ENCODE measurements at places on chromosomes 4 and X.

DNA sequence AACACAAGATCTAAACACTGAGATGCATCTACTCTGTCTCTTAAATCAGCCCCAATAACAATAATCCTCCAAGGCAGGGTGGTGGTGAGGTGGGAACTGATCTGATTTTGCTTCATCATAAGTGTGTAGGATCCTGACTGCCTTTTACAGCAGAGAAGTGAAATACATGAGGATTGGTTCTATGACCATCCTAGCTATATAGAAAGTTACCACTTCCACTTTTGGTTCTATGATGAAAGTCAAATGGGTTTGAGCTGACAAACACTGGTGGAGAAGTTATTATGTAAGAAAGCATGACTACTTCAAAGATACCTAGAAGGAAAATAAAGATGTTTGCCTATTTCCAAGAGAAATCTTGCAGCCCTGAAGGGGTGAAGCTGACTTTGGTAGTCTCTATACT, 181.6 kb downstream of the NKX6-1 start:
- no peak for DNase-seq

GRCh38 chr4:37682701-37683401, 3.3 kb downstream of the RELL1 start:
- DNase-seq: no peak

DNA sequence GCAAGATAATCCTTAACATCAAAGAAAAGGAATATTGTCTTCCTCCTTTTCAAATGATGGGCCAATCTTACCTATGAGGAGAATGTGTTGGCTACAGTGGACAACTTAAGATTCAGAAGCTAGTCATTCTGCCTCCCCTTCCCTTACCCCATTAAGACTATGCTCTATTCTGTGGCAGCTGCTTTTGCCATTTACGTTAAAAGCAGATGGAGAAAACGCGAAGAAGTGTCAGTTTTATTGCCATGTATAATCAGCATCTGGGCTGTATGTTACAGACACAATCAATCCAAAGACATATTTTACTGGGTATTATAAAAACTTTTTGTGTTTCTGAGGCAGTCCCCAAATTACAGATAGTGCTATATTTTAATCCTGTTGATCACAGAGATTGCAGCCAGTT, 196.1 kb upstream of the PACRGL start:
- no peak for DNase-seq

DNA sequence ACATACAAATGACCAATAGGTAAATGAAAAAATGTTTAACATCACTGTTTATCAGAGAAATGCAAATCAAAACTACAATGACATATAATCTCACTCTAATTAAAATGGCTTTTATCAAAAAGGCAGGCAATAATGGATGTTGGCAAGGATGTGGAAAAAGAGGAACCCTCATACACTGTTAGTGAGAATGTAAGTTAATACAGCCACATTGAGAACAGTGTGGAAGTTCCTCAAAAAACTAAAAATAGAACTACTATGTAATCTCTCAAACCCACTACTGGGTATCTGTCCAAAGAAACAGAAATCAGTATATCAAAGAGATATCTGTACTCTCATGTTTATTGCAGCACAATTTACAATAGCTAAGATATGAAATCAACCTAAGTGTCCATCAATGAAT, 165.9 kb upstream of the HHIP start:
- DNase-seq: no peak

GRCh38 chr4:143224255-143224654, 39.5 kb downstream of the USP38 start:
- DNase-seq: no peak

DNA sequence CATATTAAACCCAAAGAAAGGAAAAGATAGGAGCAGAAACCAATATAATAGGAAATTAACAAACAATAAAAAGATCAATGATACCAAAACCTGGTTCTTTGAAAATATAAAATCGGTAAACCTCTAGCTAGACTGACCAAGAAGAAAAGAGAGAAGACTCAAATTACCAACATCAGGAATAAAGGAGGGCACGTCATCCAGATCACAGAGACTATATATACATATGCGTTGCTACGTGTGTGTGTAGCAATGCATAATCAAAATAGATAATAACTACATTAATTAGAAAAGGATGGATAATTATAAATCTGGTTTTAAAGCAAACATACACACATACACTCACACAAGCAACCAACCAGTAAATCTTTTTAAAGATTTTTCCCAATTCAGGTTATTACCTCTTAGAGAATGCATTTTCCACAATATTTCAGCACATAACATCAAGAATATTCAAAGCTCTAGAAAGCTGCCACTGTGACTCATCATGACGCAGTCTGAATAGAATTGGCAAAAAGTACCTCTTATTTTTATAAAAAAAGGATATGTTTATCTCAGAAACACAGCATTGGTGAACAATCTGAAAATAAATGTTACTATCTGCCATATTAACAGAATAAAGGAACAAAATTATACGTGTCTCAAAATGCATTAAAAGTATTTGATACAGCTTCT, 41.4 kb upstream of the USP9X start:
- DNase-seq: no peak

- DNase-seq: no peak
These were observed 61.6 kb downstream of the PTCHD1 start for GRCh38 chrX:23396263-23396662.

DNA sequence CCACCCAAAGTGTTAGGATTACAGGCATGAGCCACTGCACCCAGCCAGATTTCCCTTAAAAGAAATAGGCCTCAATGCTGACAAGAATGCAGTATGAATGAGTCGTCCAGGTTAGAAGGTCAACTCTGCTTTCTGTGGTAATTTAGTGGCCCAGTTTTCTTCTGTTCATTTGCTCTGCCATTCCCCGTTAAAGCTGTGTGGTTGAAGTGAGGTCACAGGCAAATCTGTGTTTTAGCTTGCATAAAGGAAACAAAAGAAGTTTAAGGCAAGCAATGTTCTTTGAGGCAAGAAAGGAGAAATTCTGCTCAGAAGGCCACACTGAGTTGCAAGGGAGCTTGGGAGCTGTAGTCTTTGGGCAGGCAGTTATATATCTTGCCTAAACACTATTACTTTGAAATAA, 176.8 kb downstream of the LARP7 start:
- no peak for DNase-seq

- no peak for DNase-seq
These were observed 469.7 kb upstream of the FGF16 start for GRCh38 chrX:76977452-76977851.

- DNase-seq: no peak
These were observed 105.5 kb upstream of the LCORL start for GRCh38 chr4:18127030-18127429.

DNA sequence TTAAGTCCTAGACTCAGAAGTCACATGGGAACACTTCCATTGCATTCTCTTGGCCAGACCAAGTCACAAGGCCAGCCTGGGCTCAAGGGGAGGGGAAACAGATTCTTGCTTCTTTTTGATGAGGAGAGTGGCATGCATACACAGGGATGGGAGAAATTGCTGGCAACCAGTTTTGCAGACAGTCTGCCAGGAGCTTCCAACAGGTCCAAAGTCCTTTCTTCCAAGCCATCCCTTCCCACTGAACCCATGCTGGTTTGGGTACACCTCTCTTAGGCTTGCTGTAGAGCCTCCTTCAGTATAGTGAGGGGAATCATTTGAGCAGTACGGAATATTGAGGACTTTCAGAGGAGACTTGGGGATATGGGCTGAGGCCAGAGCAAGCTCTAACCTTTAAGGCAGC, 267.8 kb downstream of the BCOR start:
- DNase-seq: no peak

DNA sequence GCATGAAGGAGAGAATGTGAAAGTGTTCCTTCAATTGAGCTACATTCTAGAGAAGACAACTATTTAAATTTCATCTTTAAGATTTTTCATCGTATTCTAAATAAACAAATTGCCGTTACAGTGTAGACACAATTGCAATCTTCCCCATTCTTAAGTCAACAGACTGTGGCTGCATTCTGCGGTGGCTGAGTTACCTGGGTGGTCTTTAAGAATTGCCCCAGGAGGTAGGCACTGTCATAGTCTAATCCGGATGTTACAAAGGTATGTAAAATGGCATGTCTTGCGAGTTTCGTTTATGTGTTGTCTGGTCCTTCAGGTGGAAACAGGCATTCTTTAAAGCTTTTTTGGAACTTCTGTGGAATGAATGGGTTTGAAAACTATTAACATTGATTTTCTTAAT, 586.1 kb upstream of the PITX2 start:
- no peak for DNase-seq

DNA sequence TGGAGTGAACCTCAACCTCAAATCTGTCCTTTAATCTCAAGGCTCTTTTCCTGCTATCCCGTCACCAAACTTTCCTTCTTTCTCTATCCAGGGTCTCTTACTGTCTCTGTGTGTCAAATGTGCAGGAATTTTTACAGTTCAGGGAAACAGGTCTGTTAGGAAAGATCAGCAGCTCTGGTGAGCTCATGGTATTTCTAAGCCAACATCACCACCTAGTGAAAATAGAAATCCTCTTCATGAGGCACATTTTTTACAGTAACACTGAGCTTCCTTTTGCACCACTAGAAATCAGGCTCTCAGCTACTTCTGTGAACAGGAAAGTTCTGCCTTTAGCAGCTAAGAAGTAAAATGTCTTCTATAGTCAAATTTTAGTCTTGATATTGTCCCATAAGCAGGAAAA, 39.6 kb downstream of the NUDT11 start:
- DNase-seq: no peak

DNA sequence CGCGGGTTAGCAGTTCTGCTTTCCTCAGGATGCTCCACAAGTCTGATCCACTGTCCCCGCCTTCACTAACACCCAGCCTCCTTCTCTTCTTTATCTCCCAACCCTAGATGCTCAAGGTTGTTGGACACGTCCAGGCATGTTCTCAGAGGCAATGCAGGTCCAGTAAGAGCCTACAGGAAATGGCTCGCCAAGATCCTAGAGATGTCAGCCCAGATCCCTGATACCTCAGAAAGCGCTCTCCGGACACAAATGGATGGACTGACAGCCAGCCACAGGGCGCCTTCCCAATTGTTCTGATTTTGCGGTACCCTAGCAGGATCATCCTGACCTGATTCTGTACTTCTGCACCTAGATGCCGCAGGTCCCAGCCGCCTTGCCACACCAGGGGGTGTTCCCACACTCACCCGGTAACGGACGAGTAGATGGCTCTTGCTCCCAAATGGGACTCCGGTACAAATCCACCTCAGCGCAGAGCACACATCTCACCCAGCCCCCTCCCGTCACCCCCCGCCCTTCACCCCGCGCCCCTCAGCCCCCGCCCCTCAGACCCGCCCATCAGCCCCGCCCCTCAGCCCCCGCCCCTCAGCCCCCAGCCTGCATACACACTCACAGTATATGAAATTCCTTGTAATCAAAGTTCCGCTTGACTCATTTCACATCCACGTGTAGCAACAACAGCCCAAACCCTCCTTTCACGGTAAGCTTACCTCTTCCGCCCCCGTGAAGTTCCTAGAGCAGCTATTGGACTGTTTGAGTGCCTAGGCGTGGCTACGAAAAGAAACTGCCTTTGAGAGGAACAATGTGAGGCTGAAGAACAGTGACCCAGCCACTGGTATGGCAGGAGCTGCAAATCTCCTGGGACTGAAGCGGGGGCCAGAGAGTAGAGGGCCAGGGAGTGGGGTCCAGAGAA, at the start of gene EDA2R:
EDA2R (minus strand) TSS at position 488 of the 910 bp plus-strand sequence. CDS start 23,058 bp downstream, outside the sequence.
- peak; percentile 0 for DNase-seq

DNA sequence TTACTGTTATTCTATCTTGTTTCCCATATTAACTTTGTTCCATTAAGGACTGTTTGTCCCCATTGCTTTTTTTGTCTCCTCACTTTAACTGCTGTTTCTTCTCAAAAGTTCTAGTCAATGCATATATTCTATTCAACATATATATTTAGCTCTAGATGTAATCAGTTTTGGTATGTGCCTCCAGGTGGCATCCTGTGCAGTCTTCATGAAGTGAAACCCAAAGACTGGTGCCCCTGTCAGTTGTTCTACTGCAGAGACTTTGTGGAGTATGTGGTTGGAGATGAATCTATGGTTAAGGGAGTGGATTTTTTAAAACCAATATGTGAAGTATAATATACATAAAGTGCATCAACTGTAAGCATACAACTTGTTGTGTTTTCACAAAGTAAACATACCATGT, 57.0 kb downstream of the VAMP7 start:
- no peak for DNase-seq

DNA sequence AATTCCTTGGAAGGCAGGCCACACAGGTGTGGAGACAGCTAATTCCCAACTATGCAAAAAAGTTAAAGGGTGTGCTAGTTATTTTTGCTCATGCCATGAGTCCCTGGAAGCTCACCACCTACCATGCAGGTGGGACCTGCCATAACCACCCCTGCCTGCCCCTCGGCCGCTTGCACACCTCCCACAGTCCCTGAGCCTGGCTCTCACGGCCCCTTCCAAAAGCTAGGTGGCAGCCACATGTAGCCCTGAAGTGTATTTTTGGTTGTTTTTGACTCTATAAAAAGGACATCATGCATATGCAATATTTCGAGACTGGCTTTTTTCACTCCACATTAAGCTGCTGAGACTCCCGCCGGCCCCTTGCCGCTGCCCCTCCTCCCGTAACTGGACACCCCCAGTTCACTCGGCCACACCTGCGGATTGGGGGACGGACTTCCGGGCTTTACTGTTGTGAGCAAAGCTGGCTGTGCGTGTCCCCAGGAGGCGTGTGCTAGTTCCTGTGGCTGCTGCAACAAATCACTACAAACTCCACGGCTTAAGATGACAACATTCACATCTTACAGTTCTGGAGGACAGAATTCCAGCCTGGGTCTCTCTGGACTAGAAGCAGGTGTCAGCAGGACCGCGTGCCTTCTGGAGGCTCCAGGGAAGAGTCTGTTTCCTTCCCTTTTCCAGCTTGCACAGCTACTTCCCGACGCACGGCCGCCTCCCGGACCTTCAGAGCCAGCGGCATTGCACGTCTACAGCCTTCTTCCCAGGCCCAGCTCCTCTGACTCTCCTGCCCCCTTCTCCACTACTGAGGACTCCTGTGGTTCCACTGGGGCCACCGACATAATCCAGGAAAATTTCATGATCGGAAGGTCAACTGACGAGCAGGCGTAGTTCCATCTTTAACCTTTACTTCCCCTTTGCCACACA, 24.8 kb downstream of the ZFYVE28 start:
- no peak for DNase-seq

GRCh38 chr4:58611012-58611411, 1500.8 kb upstream of the IGFBP7 start:
- DNase-seq: no peak

GRCh38 chr4:94298725-94299252, 43.8 kb downstream of the HPGDS start:
- DNase-seq: no peak

DNA sequence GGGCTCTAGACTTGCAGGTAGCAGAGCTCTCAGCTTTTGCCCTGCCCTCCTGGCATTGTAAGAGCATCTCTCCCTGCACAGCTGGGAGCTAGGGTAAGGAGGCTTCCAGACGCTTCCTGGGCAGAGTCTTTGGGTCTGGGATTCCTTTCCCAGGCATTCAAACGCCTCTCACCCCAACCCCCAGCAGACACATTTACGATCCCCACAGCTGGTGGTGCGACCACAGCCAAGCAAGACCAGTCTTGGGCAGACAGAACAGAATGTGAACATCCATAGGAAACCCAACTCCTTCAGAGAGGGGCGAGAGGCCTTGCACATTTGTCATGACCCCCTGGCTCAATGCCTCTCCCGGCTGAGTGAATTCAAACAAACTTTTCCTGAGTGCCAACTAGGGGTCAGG, 38.1 kb upstream of the CD99L2 start:
- no peak for DNase-seq
